ENCODE measurements at places on chromosomes 5 and 9.

DNA sequence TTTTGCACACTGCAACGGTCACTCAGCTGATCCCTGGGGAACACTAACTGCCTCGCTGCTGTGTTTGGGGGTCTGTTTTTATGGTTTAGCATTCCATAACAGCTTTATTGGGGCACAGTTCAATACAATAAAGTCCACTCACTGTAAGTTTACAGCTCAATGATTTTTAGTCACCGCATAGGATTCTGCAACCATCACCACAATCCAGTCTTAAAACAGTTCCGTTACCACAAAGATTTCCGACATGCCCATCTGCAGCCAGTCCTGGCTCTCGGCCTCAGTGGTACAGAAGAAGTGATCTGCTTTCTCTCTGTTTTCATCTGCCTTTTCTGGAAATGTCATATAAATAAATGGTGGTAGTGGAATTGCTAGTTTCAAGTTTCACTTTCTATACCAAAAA is 23.6 kb downstream of the OR2V2 start:
- DNase-seq = no peak

GRCh38 chr5:125452991-125453390 is 706.6 kb upstream of the ZNF608 start:
- DNase-seq = no peak

DNA sequence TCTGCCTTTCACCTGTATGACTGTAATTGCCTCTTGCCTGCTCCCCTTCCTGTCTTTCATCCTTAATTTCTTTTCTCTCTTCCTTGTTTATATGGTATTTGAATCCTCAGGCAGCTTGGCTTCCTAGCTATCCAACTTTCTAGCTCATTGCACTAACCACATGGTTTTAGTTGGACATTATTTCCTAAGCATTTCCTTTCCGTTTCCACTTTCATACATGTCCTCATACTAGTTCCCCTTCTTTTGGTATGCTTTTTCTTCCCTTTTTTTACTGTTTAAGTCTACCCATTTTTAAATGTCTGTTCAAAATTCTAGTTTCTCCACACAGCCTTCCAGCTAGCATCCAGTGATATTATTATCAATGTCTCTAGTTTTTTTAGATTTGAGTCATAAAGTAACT is 6.6 kb downstream of the CWC27 start:
- no peak for DNase-seq

- DNase-seq = no peak
These were observed 261.2 kb upstream of the PIK3R1 start for GRCh38 chr5:67954351-67954750.

GRCh38 chr5:84260939-84261338 is 123.7 kb downstream of the EDIL3 start:
- DNase-seq = no peak

GRCh38 chr5:107542831-107543231 is 127.9 kb downstream of the EFNA5 start:
- no peak for DNase-seq

GRCh38 chr5:6829150-6829784 is 116.0 kb downstream of the TENT4A start:
- no peak for DNase-seq

- DNase-seq = no peak
These were observed 173.6 kb downstream of the ARL15 start for GRCh38 chr5:54136516-54137440.

GRCh38 chr5:110053824-110054223 is 364.1 kb downstream of the MAN2A1 start:
- DNase-seq = no peak

DNA sequence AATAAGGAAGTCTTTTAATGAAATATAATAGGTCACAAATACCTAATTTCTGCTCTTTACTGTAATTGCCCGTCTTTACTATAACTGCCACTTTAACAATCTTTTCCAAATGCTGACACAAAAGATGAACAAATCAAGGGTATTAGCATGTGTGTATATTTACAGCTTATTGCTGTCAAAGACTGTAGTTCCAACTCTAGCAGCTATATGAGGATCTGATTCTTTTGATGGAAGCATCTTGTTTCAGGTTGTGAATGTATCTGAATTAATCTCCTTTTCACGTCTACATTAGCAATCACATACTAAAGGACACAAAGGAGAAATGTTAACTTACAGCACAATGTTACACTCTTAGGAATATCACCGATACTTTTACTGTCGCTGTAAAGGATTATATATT is 27.9 kb downstream of the RFX3 start:
- DNase-seq = no peak

- DNase-seq = no peak
These were observed 37.1 kb downstream of the DMRT2 start for GRCh38 chr9:1087120-1087881.

DNA sequence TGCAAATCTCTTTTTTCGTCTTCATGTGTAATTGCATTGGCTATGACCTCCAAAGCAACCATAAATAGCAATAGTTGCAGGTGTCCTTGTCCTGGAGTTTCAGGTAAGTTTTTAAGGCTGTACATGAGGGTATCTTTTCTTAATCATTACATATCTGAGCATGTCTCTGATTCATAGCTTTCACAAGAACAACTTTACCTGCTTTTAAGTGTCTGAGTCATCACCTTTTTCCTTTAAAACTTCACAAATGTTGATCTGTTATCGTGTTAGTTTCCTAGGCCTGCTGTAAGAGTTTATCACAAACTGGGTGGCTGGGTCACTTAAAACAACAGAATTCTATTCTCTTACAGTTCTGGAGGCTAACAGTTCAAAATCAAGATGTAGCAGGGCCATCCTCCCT is 13.8 kb downstream of the GARNL3 start:
- no peak for DNase-seq

GRCh38 chr5:82851471-82851870 is 225.7 kb downstream of the TMEM167A start:
- DNase-seq = no peak

DNA sequence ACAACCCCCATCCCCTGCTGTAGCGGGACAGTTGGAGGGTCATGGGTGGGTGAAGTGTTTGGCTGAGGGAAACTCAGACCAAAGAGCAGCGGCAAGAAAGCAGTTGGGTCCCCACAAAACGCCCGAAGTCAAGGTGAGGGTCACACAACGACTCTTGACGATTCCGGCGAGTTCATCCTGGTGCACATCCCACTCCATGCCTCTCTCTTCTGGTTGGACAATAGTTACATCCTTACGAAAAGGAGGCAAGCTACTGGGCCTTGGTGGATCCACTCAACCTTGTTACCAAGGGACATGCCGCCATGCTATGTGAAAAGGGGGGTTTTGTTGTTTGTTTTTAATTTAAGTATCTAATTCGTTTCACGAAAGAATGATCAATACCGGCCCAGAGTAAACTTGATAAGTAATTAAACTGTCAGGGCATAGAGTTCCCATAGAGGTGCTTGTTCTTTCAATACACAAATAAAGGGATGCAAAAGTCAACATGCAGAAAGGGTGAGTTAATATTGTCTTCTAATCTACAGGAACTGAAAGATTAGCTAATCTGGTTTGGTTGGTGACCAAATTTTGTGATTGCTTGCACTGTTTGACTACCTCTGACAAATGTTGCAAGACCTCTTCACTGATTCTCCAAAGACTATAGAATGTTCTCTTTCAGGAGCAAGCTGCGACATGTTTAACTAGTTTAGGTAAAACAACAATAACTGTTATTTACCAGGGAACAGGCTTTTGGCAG is 732 bp upstream of the SMIM15 start:
- no peak for DNase-seq

DNA sequence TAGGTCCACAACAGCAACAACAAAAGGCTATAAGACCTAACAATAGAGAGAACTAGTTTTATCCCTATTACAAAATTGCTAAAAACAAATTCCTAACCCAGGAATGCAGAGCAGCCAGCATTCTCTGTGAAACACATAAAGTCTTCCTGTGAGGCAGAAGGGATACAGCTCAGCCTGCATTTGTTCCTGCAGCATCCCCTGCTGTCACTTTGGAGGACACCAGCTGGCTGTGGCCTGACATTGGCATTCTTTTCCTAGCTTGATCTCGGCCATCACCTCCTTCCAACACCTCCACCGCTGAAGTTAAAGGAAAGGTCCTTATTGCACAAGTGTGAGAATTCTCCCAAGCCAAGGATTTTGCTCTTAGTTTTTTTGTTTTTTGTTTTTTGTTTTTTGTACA is 186.1 kb downstream of the SNCAIP start:
- no peak for DNase-seq

GRCh38 chr9:26339796-26340195 is 552.8 kb downstream of the CAAP1 start:
- no peak for DNase-seq

GRCh38 chr5:155898284-155898683 is 428.7 kb upstream of the SGCD start:
- no peak for DNase-seq

- no peak for DNase-seq
These were observed 453.5 kb downstream of the CAAP1 start for GRCh38 chr9:26439061-26439624.

- DNase-seq = no peak
These were observed 60.6 kb upstream of the FCN1 start for GRCh38 chr9:134978272-134978671.

GRCh38 chr9:29214690-29215253 is 1641.5 kb upstream of the C9orf72 start:
- DNase-seq = no peak

- no peak for DNase-seq
These were observed 68.5 kb downstream of the PRLR start for GRCh38 chr5:35161652-35162273.

GRCh38 chr5:136143312-136143711 is 10.7 kb downstream of the SMAD5 start:
- no peak for DNase-seq

DNA sequence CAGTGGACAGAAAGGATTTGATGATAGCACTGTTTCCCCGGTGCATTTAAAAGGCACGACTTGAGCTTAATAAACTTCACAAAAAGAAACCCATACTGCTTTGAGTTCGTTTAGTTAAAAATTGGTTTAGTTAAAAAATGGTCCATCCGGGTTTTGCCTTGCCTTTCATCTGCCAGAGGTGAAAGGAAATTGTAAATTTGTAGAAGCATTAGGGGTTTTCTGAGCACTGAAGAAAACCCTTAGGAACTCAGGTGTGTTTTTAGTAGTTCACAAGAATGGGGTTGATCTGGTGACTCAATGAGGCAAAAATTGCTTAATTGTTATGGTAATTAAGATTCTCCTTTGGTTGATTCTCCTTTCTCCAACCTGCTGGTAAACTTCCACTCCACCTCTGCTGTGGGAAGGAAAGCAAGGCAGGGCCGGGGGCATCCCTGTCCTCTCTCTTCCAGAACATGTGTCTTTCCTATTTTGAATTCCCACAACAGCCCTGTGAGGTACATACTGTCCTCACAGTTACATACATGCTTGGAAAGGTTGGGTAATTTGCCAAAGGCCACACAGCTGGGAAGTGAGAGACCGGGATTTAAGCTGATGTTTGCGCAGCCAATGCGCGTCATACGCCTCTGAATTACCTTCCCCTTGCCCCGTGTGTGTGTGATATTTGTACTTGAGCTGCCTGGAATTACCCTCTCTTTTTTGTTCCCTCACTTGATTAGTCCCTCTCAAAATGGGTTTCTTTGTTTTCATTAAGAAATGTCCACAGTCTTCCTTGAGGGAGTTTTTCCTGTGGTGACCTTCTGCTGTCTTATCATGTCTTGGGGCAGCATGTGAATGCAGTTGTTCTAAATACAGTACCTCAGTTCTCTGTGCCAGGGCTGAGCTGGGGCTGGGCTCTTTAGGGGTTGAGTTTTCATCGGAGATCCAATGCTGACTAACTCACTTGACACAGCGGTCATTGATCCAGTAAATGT is 94.4 kb downstream of the ARHGAP26 start:
- no peak for DNase-seq

DNA sequence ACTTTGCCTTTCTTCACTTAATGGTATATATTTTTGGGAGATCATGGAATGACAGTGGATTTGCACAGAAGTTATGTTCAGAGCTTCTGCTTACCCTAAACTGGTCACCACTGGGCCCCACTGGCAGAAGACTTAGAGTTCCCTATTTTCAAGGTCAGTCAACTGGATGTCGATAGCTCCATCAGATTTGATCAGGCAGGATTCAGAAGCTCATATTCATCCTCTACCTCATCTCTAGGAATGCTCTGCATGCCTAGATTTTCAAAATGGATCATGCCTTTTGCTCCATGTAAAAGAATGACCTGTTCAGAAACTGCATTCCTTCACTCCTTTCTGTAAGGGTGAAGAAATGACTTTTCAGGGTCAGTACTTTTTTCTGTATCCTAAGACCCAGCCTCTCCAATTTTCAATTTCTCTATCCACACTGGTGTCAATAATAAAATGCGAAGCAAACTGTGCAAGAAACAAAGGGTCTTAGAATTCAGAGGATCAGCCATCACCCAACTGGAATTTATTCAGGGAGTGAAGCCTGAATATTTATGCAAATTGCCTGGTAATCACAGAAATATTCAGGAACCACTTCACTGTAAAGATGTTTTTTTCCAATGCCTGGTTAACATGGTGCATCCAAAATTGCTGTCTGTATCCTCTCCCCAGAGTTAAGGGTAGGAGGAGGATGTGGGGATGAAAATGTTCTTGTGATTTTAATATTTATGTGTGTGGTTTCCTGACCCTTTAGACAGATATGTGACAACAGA is 125.4 kb downstream of the DOCK2 start:
- no peak for DNase-seq

DNA sequence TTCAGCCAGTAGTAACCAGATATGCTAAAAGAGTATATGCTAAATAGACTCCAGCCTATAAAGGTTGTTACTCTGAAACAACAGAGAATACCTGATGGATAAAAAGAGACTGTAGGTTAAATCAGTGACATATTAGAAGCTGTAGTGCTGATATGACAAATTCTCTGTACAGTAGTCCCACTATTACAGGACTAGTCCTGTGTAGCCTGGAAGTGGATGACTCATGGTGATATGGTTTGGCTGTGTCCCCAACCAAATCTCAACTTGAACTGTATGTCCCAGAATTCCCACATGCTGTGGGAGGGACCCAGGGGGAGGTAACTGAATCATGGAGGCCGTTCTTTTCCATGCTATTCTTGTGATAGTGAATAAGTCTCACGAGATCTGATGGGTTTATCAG is 276.2 kb upstream of the POU5F2 start:
- DNase-seq = no peak

- DNase-seq = no peak
These were observed 503.2 kb downstream of the GADD45G start for GRCh38 chr9:90107726-90108655.

DNA sequence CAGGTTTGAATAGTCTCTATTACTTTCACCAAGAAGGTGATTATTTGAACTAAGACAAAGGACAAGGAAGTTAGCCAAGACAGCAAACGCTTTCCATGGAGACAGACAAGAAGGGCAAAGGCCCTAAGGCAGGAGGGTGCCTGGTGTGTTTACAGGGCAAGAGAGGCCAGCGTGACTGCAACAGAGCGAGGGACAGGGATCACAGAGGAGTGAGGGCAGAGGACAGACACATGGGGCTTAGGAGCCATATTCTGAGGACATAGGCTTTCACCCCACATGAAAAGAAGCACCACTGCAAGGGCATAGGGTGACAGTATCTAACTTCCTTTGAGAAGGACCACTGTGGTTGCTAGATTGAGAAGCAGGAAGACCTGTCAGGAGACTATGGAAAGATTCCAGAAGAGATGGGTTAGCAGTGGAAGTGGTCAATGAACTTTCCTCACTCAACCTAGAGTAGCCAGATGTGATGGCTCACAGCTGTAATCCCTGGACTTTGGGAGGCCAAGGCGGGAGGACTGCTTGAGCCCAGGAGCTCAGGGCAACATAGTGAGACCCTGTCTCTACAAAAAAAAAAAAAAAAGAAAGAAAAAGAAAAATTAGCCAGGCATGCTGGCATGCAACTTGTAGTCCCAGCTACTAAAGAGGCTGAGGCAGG is 5.0 kb upstream of the HAVCR1 start:
- no peak for DNase-seq

GRCh38 chr5:73692166-73692640 is 66.2 kb downstream of the ARHGEF28 start:
- no peak for DNase-seq

GRCh38 chr9:98971168-98971914 is 27.6 kb downstream of the COL15A1 start:
- no peak for DNase-seq
